ENCODE measurements at places on chromosomes 5 and 9.
A peak's percentile ranks its signal among the peaks of the same experiment; 100 is the strongest.

GRCh38 chr9:99753436-99753835 lies 68.2 kb upstream of the NR4A3 start:
- no peak for DNase-seq

DNA sequence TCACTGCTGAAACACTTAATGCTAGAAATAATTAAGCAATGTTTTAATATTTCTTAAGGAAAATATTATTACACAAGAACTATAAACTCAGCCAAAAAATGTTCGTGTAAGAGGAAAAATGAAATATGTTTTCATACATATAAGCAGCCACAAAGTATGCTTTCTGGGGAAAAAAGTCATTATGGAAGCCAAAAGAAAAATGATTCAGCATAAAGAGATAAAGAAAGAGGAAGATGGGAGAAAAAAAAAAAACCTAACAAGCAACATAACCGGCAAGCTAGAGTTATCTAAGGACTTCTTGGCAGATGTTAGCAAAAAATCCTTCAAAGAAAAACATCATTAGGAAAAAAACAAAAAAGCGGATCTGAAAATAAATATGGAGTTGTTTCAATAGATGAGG lies 179.1 kb downstream of the MUSK start:
- no peak for DNase-seq

DNA sequence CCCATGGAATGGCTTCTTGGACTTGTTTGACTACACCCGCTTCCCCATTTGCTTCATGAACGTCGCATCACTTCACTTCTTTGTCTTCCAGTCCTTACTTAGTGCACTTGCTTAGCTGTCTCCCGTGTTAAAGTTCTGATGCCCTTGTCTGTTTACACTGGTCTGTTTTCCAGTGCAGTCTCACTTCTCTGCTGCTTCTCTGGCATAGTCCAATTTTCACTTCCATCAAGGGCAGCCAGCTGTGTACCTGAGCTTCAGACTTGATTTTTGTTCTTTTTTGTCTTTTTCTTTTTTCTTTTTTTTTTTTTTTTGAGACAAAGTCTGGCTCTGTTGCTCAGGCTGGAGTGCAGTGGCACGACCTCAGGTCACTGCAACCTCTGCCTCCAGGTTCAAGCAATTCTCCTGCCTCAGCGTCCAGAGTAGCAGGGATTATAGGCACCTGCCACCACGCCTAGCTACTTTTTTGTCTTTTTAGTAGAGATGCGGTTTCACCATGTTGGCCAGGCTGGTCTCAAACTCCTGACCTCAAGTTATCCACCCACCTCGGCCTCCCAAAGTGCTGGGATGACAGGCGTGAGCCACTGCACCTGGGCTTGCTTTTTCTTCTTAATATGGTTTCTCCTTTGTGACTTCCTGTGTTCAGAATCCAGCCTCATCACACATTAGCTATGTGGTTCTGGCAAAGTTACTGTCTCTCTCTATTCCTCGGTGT lies 75.4 kb downstream of the LRRC70 start:
- no peak for DNase-seq

- no peak for DNase-seq
Measured at GRCh38 chr5:125685771-125686170, 737.4 kb upstream of the GRAMD2B start.

GRCh38 chr5:3010301-3010952 lies 258.9 kb upstream of the IRX2 start:
- DNase-seq, result no peak

GRCh38 chr9:95506678-95507463 lies 9.9 kb downstream of the PTCH1 start:
- DNase-seq, result peak; percentile 21

- DNase-seq, result no peak
Measured at GRCh38 chr5:176644878-176645670, 2.2 kb upstream of the TSPAN17 start.

GRCh38 chr9:137160716-137161557 lies 8.9 kb downstream of the LRRC26 start:
- DNase-seq, result peak; percentile 53

DNA sequence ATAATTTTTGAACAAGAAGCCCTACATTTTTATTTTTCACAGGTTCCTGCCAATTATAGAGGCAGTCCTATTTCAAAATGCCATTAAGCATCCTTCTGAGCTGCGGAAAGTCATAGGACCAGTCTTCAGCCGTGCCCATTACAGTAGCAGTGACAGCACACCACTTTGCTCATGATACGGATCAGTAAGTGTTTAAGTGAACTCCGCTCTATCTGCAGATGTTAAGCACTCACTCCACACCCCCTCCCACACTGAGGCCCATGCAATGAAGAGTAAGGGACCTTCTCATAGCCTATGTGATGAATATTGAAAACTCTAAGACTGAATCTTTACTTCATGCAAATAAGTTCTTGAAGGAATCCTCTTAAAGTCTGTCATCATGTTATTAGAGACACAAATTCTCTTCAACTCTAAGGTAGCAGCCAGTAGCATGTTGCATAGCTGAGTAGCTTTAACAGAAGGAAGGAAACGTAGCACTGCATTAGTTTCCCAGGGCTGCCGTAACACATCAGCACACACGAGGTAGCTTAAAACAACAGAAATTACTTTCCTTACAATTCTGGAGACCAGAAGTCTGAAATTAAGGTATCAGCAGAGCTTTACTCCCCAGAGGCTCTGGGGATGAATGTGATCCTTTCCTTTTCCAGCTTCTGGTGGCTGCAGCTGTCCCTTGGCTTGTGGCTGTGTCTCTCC lies 20.3 kb upstream of the TAF11L2 start:
- no peak for DNase-seq

Measured in activated naive CD4-positive, alpha-beta T cell treated with anti-CD3 and anti-CD28 coated beads, Interleukin-2, amount 50 U/mL, for 72 hours (primary cell).